ENCODE measurements at places on chromosomes 5 and 9.

GRCh38 chr5:162091336-162091735 lies 23.8 kb downstream of the GABRG2 start:
- DNase-seq, result no peak

- DNase-seq, result peak; percentile 53
Observed at GRCh38 chr5:154072414-154073171, 33.8 kb downstream of the MFAP3 start.

DNA sequence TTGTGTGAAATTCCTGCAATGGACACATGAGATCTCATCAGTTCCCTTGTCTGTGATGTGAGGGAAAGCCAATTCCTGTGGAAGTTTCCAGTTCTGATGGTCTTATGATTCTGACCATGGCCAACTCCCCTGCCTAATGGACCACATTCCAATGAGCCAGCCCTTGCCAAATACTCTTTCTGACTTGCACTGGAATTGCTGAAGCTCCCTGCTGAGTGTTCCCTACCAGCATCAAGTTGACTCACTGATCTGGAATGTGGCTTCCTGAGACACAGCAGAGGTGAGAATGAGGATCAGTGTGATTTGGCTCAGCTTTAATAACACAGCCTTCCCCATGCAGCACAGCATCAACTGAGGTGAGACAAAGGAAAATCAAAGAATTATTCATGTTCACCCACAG lies 427.8 kb downstream of the KDM4C start:
- peak; percentile 89 for DNase-seq

DNA sequence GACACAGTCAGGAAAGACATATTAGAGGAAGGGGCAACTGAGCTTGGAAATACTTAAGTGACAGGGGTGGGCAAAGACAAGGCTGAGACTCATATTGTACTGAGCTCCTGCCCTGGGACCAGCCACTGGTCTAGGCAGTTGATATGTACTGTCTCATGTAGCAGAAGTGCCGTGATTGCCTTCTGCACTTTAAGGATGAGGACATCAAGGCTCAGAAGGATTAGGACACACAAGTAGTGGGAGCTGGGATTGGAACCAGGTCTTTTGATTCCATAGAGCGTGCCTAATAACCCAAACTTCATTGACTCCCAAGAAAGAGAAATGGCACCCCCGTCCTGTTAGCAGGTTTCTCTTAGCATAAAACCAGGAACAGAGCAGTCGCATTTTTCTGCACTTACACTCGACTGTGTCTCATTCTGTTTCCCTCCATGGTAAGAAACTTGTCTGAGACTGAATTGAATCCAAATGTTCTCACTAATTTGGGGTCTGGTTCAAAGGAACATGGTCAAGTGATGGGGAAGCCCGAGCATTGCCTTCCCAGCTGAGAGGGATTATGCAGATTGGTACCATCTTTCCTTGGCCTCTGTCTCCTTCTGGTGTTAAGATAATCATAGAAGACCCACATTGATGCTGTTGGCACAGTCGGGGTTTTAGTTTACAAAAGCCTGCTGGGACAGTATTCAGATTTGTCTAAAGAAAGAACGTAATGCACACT lies 70.4 kb downstream of the ANGPTL2 start:
- no peak for DNase-seq

DNA sequence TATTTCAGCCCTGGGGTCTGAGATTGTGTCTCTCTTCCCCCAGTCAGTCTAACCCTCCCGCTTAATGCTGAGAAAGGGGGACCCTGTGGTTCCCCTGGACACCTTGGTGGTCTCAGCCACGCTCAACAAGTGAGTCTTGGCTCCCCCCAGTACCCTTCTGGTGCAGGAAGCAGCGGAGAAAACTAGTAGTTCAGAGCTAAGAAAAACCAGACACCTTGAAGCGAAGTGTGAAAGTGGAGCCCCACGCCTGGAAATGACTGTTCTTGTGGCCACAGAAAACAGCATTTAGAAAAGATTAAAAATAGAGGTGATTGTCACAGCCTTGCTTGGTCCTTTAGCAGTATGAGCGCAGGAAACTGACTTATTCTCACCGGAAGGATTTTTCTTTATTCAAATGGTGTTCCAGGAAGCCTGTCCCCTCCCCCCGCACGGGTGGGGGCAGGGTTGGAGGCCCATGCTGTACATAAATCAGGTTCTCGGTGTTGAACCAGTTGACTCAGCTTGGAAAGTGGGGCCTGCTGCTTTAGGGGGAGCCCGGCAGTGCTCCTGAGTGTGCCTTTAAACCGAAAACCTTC lies 8.1 kb downstream of the ARPC5L start:
- DNase-seq, result no peak

GRCh38 chr9:93298498-93299417 lies 114.8 kb downstream of the WNK2 start:
- DNase-seq, result no peak

DNA sequence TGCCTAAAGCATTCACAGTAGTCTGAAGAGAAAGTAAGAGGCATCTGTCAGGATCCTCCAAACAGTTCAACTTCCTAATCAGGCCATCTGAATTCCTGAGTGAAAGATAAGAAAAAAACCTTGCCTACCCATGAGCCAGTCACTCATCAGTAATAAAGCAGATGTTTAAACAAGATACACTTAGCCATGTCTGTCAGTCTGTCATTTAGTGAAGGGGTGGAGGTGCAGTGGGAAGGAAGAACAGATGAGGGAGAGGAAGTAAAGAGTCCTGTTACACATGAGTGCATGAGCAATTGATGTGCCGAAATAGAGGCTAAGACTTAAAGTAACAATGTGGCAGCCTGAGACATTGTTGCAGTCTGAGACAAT lies 29.9 kb upstream of the DMRTA1 start:
- no peak for DNase-seq

DNA sequence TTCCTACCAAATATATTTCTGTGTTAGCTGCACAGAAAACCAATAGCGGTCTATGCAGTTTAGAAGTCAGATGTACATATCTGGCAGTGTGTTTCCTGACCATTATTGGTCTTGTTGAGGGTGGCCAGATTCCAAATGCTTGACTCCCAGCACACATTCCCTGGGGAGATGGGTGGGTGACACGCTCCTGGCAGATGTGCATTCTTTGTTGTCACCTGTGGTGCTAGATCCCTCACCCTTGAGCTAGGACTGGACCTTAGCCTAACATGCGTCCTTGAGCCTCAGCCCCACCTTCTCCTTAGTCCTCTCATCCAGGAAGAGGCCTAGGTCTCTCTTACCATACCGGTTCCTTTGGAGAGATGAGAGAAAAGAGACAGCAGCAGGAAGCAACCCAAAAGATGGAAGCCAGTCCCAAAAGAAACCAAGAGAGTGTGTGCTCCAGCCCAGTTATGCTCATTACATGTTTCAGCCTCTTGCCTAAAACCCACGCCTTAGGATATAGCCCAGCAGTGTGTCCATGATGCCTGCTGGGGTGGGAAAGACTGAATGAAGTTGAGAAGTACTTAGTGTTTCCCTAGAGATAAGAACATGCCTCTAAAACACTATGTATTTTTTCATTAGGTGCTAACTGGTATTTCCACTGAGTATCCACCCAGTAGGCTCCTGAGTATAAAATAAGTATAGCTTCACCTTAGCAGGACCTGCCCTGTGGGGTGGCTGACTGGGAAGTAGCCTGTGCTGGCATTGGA lies 116.7 kb downstream of the PDE8B start:
- DNase-seq, result no peak

DNA sequence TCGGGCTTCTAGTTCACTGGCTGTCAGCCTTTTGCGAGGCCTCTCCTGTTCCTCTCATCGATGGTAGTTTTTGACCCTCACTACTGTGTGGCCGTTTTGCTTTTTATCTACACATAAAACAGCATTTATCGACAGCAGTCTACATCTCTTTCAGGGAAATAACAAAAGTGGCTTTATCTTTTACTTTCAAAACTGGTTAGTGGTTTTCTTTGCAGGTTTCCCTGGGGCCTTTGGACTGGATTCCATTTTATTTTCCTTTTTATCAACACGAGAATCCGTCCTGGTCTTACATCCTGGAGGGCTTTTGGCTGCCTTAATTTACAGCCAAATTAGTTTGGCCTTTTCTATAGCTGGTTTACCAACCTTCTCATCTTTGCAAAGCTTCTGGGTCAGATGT lies 793 bp upstream of the PKD2L2 start:
- DNase-seq, result no peak

DNA sequence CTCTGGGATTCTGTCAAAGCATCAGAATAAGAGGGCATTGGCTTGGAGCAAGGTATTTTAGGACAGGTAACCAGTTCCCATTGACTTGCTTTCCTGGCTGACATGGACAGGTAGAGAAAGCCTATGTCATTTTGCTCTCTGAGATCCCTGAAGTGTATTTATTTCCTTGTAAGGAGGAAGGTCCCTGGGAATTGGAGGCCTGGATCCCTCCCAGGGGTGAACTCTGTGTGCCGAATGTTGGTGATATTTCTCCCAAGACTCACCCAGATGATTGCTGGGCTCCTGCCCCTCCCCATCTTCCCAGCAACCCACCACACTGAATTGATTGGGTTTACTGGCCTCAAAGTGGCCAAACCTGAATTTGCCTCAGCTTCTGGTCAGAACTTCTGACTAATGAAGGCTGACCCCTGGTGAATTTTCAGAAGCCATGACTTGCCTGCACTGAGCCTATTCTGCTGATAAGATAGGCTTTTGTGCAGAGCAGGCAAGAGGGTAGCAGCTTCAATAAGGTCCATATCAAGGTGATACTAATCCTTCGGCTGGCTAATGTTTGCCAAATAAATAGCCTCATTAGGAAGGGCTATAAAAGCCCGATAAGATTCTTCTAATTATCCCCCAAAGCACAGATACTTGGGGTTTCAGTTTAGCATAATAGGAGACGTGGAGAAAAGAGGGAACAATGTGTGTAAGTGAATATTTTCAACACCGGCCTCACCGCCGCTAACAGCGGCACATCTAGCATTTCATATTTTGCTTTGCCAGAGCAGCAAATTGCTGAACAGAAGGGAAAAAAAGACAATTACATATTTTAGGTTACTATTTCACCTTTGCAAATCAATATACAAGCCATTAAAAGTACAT lies 152.9 kb upstream of the PITX1 start:
- no peak for DNase-seq
